PC-9 (cell line): ENCODE measurements at places on chromosomes 13 and 19. TPM values are rescaled to one million over a fixed set of nuclear protein-coding genes. Genes with fewer than 3 reads are reported as not detected.

GRCh38 chr13:41490371-41491015 lies 33.1 kb downstream of the RGCC start:
- DNase-seq: no peak

DNA sequence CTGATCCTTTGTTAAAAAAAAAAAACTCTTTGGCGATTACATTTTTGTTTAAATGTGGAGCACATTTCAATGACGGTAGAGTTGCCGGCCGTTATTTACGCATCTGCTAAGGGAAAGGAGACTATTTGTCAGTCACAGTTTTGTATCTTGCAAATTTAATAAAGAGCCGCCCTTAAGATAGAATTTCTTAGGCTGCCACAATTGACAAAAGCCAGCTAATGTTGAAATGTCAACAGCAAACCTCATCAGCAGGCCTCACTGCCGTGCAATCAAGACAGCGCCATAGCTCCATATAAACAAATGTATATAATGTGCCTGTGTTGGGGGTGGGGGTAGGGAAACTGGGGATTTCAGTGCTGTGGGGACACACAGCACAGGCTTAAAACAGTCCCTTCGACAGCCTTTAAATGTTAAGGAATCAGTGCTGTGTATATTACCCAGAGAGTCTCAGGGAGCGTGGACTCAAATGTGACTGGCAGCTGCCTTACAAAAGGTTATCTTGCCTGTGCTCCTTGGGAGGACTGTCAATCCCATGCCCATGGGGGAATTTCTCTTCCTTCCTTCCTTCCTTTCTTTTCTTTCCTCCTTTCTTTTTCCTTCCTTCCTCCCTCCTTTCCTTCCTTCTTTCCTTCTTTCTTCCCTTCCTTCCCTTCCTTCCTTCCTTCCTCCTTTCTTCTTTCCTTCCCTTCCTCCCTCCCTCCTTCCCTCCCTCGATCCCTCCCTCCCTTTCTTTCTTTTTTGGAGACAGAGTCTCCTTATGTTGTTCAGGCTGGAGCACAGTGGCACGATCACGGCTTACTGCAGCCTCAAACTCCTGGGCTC lies 108.0 kb downstream of the URI1 start:
- DNase-seq: no peak

DNA sequence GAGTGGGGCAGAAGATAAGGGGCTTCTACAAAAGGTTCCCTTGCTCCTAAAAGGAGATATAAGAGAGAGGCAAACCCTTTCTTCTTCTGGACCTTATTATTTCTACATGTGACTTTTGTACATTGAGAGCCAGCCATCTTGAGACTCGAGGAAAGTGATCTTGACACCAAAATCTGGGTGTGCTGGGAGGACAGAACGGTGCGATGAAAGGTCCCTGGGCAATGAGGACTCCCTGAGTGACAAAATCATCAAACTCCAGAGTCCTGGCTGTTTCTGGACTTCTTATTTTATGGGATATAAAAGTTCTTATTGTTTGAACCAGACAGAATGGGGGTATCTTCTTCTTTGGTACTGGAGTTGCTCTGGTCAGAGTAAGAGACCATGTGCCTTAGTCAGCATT lies 411.0 kb downstream of the ZNF536 start:
- DNase-seq: no peak

GRCh38 chr13:99845161-99845874 lies 126.2 kb downstream of the ZIC5 start:
- no peak for DNase-seq

GRCh38 chr19:54282686-54283470 lies 2.0 kb upstream of the LILRB2 start:
- DNase-seq: no peak

DNA sequence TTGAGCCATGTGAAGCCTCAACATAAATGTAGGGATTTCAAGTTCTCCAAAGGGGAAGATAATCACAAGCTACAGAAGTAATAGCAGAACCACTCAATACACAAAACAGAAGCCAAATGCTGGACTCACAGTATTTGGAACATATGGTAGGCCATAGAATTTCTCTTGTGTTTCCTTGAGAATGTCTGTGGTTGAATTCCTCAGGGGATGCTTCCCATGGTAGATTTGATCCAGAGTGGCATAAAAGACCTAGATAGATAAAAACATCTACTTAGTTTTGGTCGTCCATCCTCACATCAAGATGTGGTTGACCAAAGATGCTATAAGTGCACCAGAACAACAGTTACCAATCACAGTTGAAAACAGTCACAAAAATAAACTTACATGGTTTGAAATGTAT lies 83.4 kb downstream of the MIPEP start:
- DNase-seq: no peak

DNA sequence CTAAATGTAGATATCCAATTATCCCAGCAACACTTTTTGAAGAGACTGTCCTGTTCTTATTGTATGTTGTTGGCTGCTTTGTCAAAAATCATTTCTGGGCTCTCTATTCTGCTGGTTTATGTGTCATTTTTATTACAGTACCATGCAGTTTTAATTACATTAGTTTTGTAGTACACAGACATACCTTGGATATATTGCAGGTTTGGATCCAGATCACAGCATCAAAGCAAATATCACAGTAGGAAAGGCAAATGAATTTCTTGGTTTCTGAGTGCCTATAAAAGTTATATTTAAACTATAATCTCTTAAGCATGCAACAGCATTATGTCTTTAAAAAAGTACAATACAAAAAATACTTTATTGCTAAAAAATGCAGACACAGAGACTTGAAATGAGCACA lies 564.2 kb upstream of the MIR17HG start:
- DNase-seq: no peak

- no peak for DNase-seq
These were observed 1.1 kb downstream of the CCDC97 start for GRCh38 chr19:41311072-41311471.

GRCh38 chr13:101190337-101190736 lies 226.0 kb downstream of the NALCN start:
- no peak for DNase-seq

DNA sequence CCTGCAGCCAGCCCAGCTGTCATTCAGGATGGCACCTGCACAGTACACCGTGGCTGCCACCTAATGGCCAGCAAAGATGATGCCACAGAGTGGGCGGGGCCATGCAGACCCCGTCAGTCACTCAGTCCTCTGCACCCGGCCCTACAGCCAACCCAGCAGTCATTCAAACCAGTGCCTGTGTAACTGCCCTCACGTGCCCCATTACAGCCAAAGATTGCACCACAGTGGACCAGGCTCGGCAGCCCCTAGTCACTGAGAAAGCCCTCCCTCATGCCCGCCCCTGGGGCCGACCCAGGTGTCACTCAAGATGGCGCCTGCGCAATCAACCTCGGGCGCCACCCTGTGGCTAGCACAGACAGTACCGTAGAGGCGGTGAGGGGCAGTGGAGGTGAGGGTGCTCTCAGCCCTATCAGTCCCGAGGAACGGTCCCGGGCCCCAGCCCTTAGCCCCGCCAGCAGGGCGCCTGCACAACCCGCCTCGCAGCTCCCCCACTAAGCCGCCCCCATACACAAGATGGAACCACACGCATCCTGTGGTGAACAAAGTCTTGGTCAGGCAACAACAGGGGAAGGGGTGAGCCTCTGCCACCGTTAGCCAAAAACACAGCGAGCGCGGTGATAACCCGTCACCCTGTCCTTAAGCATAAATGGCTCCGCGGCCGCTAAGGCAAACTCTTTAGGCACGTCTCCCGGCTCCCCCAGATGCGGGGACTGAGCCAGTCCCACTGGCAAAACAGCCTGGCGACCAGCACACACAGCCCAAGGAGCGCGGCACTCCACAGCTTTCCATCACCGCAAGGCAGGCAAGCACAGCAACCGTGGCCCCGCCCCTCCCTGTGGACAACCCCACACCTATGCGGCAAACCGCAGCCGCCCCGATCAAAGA lies 2.3 kb downstream of the PEG3 start:
- no peak for DNase-seq

DNA sequence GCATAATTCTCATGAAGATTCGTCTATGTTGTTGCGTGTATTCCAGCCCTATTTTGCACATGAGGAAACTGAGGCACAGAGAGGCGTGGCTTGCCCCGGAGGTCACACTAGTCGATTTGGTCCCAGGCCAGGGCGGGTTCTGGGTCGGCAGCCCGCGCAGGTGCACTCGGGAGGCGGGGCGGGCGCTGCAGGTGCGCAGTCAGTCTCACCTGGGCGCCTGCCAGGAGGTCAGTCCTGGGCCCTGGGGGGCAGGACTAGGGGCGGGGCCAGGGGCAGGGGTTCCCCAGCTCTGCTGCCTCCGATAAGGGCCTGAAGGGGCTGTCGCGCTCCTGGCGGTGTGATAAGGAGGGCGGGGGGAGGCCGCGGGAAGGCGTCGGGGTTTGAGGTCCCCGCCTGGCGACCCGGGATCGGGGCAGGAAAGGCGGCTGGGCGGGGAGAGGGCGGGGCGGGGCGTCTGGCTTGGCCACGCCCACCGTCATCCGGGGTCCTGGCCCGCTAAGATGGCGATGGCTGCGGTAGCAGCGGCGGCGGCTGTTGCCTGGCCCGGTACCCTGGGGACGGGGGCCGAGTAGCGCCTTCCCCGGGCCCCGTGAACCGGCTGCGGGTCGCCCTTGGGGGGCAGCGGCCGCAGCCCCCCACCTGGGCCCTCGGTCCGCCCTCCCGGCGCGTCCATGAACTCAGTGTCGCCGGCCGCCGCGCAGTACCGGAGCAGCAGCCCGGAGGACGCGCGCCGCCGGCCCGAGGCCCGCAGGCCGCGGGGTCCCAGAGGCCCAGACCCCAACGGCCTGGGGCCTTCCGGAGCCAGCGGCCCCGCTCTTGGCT lies at the start of gene ATG4D:
Gene ATG4D, plus strand, starts transcription at position 485 of the 822 bp plus-strand sequence. Its CDS starts 187 bp downstream, at position 672.
- DNase-seq: peak; percentile 95

DNA sequence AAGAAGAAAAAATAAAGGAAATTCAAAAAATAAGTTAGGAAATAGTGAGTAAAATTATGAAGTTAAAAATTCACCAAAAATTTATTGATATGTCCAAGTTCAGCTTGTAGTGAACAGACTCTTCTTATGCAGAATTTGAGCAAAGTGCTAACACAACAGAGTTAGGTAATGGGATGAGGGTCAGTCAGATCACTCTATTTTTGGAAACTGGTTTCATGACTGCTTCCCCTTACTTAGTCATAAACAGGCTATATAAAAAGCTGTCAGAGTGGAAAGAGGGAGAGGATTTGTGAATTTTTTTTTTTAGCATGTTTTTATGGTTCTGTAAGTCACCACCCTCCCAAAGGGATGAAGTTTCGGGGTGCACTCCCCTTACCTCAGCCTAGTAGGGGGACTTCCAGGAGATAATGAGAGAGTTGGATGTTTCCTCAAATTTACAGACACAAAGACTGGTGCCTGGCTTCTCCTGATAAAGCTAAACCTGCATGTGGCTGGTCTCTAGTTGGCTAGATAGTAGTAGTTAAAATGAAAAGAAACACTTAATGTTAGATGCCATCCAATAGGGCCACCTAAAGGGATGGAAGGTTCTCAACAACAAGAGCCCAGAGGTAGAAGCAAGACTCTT lies 4.5 kb downstream of the CPB2 start:
- no peak for DNase-seq

DNA sequence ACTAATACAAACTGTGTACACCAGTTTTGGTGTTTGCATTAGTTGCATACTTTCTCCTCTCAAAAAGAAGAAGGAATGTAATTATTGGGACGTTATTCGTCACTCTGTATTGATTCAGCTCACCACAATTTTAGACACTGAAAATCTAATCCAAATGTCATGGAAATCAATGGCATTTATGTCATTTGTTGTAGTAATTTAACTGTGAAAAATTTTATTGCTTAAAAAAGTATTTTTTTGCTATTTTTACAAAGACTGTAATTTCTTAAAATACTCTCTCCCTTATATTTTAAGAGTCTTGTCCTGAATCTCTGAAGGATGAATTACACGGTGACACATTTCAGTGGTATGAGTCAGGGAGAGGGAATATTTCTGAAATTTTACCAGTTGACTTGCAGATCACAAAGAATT lies 2117.6 kb downstream of the PCDH9 start:
- DNase-seq: no peak

DNA sequence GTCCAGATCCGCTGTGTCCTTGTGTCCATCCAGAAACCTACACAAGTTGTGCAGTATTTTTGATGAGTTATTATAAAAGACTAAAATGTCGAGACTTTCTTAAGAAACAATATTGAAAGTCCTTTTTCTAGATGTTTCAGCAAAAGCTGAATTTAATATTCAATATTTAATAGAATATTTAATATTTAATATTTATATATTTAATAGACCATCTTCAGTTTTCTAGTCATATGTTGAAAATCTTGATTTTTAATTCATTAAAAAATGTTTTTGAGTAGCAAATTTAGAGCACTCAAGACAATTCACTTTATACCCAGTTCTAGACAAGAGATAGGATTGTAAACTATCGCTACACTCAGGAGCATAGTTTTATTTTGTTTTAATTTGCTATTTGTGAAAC lies 447.8 kb downstream of the SLITRK5 start:
- DNase-seq: no peak

- DNase-seq: no peak
These were observed at the start of gene SACS for GRCh38 chr13:23433171-23434153. SACS (minus strand) TSS chr13:23433702; CDS start chr13:23411239, 22,463 bp downstream.

- no peak for DNase-seq
These were observed 68.4 kb upstream of the SLC15A1 start for GRCh38 chr13:98820744-98821371.

GRCh38 chr19:17944301-17944700 lies 11.5 kb downstream of the CCDC124 start:
- DNase-seq: no peak

- no peak for DNase-seq
These were observed 1004.3 kb downstream of the SLITRK5 start for GRCh38 chr13:88675347-88675996.

DNA sequence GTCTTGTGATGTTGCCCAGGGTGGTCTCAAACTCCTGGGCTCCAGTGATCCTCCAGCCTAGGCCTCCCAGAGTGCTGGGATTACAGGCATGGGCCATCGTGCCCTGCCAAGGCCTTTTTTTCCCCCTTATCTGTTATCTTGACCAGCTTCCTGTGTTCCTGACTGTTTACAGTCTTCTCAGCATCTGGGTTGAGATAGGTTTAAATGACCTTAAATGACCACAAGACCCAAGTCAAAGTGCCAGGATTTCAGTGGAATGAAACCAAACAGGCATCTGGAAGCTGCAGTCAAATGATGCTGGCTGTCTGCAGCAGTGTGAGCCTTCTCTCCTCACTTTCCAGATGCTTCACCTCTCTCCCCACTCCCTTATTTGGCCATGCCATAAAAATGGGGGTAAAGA lies 114.2 kb upstream of the CLDN10 start:
- no peak for DNase-seq

DNA sequence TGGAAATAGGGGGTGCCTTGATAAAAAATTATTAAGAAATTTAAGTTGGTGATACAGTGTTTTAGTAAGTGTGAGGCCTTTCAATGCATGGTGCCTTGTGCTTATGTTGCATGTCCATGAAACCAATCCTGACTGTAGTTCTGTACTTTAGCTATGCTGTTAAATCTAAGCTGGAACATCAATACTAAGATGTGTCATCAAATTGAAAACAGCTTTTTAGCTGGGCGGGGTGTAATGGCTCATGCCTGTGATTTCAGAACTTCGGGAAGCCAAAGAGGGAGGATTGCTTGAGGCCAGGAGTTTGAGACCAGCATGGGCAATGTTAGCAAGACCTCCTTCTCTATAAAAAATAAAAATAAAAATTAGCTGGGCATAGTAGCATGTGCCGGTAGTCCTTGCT lies 930.3 kb upstream of the PCDH9 start:
- DNase-seq: no peak

GRCh38 chr13:21579754-21580316 lies 24.1 kb downstream of the MICU2 start:
- no peak for DNase-seq

The ZNF792 gene
- total RNA-seq: 3.5 and 4.1 TPM in 2 replicates

The EBI3 gene
- total RNA-seq: not detected in 2 replicates

The ZNF317 gene
- 25.5 and 28.2 TPM in 2 replicates for total RNA-seq

The MRPL54 gene
- total RNA-seq: 31.6 and 42.0 TPM in 2 replicates

The LAMP1 gene
- 186 and 263 TPM in 2 replicates for total RNA-seq

The PRX gene
- total RNA-seq: 6.6 and 9.2 TPM in 2 replicates

The PCID2 gene
- total RNA-seq: 48.3 and 71.8 TPM in 2 replicates

The ZBTB45 gene
- 8.1 and 8.9 TPM in 2 replicates for total RNA-seq

The RNF225 gene
- 0.61 and 0.68 TPM in 2 replicates for total RNA-seq

The CERS4 gene
- total RNA-seq: 7.2 and 8.4 TPM in 2 replicates
